Hippocampal formation (tissue), 2 donors: ENCODE measurements at places on chromosomes 2 and 18.
A peak's percentile ranks its signal among the peaks of the same experiment; 100 is the strongest.

GRCh38 chr2:18987592-18988073 is 370.8 kb downstream of the OSR1 start:
- peak; percentile 10 for DNase-seq

DNA sequence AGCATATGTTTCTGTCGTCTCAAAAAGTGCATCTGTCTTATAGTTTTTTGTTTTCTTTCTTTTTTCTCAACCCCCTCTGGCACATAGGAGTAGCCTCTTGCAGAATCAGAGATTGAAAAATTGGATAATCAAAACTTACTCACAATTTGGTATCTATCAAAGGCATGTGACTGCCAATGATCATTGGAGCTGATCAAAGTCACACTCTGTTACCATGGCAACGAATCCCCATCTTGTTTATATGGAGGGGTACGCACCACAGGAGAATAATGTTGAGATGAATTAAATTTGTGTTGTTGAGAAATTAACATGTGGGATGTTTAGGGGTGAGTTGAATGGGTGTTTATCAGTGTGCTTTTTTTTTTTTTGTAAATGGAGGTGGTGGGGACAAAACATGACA is 458.3 kb upstream of the FANCL start:
- no peak for DNase-seq

DNA sequence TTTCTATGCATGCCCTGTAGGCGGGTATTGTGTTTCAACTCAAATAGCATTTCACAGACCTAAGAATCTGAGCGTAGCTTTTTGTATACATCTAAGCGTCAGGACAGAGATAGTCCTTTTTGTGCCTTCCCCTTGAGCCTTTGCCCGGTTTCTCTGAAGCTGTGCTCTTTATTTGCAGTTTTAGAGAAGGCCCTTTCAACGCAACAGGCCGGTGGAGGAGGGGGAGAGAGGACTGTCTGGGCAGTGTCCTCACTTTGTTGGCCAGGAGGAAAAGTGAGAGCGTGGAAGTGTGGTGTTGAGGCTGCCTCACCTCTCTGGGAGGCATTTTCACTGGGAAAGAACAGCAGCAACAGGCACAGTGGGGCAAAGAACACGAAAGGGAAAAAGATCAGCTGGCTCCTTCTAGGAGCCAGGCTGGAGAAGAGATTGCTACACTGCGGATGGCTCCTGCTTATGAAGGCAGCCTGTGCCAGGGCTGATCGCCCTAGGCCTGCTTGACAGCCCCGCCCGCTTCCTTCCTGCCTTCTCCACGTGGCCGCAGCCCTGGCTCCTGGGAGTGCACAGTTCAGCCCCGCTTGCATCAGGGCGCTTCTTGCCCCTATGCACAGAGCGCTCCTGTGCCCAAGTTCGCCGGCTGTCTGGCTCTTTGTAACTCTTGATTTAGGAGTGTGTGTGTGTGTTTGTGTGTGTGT is 195.6 kb upstream of the POU3F3 start:
- no peak for DNase-seq

GRCh38 chr18:12403601-12404506 is 3.9 kb upstream of the PRELID3A start:
- DNase-seq: no peak

DNA sequence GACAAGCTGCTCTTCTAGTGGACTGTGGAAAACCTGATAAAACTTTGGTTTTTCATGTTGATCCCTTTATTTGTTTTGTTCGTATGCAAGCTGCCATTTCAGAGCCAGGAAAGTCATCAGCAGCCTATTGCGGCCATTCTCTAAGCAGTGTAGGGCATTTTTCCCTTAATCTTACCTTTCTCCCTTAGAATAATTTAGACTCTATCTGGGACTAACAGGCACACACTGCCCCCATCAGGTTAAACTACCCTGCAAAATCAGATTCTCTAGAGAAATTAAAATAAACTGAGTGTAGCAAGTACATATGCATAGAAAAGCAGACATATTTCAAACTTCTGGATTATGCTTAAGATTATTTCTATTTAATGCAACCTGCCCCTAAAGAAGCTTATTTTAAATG is 347.5 kb downstream of the METTL4 start:
- DNase-seq: peak; percentile 47

DNA sequence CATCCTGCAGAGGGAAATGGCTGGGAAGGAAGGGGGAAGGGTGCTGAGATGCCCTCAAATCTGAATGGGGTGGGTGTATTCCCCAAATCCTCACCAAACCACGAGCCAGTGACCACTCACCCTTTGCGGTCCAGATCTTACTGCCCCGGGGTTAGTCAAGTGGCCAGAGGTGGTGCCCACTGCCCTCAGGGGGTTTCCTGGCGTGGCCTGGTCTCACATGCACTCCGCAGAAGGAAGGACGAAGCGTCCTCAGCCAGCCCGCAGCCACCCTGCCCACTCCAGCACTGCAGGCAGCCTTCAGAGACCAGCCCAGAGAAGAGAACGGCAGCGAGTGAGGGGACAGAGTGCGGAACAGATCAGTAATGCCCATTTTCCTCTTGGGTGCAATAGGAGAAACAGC is 50.4 kb downstream of the IL1RL2 start:
- DNase-seq: no peak

- no peak for DNase-seq
Measured at GRCh38 chr2:136116151-136116812, 1.7 kb downstream of the CXCR4 start.

DNA sequence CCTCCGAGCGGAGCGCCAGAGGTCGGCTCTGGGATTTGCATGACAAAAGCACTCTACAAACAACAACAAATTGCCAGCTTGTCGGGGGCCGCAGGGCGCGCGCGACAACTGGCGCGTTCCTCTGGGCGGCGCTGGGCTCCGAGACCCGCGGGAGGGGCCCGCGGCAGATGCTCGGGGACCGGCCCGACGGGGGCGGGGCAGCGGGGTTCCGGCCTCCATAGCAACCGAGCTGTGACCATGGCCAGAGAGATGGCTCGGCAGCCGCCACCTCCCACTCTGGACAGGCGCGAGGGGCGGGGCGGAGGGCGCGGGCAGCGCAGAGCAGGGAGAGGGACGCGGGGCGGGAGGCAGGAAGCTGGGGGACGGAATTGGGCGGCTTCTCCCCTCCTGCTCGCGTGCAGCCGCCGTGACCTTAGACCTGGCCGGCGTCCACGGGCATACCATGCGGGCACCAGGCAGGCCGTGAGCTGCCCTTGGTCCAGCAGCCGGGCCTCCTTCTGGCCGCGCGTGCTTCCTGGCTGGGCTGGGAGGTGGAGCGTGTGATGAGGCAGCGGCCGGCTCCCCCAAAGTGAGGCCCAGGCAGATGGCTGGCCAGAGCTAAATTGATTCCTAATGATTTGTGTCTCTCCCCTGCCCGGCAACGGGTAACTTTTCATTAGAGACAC is 171.5 kb downstream of the CELF4 start:
- peak; percentile 80 for DNase-seq

- DNase-seq: no peak
Measured at GRCh38 chr2:54402350-54402749, 53.8 kb upstream of the SPTBN1 start.

DNA sequence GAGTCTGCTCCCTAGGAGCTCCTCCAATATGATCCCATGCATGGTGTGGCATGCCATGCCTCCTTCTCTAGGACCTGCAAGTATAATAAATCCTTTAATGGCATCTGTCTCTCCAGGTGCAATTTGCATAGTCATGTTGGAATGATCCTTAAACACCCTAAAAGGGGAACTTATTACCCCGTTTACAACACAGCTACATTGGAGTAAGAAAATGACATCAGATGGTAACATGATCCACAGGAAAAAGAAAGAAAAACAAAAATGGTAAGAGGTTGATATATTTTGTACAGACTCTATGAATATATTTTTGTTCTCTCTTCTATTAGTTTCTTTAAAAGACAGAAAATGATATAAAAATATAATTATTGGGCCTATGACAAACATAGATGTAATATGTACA is 79.0 kb downstream of the CRACDL start:
- no peak for DNase-seq

DNA sequence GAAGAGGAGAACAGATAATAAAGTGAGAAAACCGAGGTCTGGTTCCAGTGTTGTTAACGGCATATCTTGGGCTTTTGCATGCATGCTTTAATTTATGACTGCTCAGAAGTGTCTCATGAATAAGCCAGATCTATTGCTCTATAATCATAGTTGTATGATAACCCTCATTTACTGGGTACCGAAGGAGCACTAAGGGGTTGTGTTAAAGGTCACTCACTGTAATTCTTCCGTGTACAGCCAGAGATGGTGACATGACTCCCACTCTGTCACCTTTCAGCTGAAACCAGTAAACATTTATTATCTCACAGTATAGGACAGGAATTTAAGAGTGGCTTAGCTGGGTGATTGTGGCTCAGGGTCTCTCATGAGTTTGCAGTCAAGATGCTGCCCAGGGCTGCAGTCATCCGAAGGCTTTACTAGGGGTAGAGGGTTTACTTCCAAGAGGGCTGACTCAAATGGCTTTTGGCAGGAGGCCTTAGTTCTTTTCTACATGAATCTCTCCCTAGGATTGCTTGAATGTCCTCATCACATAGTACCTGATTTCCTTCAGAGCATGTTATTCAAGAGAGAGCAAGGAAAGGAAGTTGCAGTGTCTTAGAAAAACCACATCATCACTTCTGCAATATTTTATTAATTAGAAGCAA is 107.0 kb downstream of the NAB1 start:
- no peak for DNase-seq
